Stimulated activated CD4-positive, alpha-beta T cell treated with anti-CD3 and anti-CD28 coated beads, Interleukin-1b, Interleukin-23, amount 100 ng/mL, for 1 hour (primary cell): ENCODE measurements at places on chromosomes 4 and X.

GRCh38 chrX:154419688-154420401 is 8.5 kb downstream of the TAFAZZIN start:
- no peak for DNase-seq

GRCh38 chrX:77749695-77750094 is 36.3 kb downstream of the ATRX start:
- DNase-seq, result no peak

DNA sequence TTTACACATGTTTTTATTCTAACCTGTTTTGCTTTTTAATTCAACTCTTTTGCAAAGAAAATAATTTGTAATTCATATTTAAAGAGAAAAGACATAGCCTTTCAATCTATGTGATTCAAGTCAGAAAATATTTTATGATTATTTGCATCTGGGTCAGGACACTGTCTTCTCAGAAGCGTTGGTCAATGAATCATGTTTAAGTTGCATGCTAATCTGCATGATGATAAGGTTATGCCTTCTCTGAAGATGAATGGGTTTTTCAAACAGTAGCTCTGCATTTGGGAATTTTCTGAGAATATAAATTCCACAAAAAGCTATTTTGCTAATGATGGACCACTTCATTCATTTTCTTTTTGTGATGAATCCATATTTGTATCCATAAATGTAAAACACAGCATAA is 282.5 kb downstream of the TMA16 start:
- DNase-seq, result no peak

DNA sequence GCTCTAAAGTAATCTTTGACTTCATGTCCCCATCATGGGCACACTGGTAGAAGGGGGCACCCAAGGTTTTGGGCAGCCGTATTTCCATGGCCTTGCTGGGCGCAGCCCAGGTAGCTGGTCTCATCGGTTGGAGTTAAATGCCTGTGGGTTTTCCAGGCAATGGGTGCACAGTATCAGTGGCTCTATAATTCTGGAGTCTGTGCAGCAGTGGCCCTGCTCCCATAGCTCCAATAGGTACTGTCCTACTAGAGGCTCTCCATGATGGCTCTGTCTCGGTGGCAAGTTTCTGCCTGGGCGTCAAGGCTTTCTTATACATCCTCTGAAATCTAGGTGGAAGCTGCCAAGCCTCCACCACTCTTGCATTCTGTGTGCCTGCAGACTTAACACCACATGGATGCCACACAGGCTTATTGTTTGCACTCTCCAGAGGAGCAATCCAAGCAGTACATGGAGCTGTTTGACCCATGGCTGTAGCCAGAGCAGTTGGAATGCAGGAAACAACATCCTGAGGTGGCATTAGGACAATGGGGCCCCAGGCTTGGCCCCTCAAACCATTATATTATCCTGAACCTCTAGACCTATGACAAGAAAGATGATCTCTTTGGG is 60.5 kb upstream of the UGT8 start:
- no peak for DNase-seq

DNA sequence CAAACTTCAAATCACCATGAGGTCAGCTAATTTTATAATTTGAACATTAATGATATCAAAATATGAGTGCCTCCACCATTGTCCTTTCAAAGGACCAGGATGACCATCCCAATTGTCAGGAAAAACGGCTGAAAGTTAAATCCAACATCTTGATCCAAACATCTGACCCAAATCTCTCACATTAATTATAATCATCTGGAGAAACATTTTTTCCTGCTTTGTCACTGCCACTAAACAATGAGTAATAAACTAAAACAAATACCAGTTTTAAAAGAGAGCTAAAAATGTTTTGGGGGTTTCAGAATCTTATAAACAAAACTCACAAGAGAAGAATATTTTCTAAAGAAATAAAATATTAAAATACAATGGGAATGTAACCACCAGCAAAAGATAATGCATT is 45.7 kb upstream of the NDST4 start:
- no peak for DNase-seq

DNA sequence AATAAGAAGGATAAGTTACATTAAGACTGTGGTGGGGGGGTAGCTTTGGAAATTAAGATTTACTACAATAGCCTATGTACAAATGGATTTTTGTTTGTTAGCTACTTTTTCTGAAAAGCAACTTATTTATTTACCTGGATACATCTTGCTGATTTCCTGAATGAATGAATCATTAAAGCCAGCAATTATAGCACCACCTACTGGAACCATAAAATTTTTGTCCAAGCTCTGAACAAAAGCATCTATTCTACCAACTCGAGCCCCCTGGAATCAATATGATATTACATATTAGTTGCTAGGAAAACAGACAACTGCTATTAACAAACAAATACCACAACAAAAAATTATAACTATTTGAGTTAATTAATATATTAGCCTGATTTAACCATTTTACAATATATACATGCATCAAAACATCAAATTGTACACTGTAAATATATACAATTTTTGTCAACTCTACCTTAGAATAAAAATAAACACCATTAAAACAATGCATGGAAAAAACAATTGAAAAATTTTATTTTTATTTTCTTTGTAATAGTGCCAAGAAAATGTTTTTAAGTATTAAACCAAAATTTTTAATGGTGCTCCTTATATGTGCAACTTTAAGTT is 15.3 kb downstream of the SEPSECS start:
- DNase-seq, result no peak

DNA sequence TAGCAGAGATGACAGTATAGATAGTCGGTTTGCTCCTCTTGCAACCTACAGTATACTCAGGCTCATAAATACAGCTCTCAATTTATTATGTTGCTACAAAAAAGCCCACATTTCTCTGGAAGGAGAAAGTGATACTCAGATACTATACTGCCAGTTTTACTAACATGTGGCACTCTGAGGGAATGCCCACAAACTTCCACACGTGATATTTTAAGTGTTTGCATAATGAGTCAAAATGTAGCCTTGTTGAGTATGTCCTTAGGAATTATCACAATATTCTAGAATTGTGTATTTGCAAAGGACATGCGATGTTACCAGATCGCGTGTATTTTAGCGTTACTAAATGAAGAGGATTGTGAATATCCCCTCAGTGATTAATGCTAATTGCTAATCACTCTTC is 929.1 kb downstream of the STIM2 start:
- no peak for DNase-seq

DNA sequence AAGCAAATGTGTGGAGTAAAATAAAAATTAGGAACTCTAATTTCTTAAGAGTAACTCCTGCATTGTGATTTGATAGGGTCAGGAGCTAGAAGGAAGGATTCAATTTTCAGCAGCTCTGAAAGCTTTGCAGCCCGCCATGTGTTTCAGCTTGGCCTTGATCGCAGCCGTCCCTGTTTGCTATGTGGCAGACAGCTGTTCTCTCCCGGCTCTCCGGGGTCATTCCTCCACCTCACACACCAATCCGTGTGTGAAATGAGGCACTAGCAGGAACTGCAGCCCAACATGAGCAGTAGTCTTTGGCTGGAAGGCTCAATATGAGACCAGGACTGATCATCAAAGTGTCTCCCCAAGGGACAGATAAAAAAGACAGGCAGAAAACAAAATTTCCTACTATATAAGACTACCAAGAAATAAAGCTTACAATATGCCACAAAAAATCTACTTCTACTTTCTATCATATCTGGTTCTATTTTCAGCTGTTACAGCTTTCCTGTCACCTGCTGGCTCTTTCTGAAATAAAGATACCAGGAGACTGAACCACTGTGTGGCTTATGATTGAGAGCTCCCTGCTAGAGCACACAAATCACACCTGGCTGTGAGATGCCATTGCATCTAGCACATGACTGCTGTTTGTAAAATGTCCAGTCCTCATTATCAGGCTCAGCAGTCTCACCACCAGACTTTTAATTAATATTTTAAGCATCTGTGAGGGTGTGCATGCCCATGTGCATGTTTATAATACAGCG is 44.1 kb upstream of the SEC24B start:
- no peak for DNase-seq

DNA sequence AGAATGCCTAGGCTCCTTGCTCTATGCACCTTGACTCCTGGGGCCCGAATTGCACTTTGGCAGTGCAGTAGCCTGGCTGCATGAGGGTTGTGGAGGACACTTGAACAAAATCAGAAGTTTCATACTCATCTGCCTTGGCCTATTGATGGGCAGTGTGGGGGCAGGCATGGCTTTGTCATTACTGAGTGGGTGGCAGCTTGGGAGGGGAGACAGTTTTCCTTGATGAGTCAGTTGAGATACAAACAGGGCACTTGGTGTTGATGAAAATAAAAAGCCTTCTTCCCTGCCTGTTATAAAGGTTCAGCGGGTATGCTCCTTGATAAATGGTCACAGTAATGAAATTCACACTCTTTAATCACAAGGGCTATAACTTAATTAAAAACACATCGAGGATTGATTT is 126.8 kb upstream of the MAMLD1 start:
- DNase-seq, result no peak

- DNase-seq, result no peak
Observed at GRCh38 chrX:78106651-78106986, 2.6 kb downstream of the PGK1 start.

GRCh38 chr4:7003879-7004240 is 39.3 kb upstream of the TADA2B start:
- DNase-seq, result no peak

DNA sequence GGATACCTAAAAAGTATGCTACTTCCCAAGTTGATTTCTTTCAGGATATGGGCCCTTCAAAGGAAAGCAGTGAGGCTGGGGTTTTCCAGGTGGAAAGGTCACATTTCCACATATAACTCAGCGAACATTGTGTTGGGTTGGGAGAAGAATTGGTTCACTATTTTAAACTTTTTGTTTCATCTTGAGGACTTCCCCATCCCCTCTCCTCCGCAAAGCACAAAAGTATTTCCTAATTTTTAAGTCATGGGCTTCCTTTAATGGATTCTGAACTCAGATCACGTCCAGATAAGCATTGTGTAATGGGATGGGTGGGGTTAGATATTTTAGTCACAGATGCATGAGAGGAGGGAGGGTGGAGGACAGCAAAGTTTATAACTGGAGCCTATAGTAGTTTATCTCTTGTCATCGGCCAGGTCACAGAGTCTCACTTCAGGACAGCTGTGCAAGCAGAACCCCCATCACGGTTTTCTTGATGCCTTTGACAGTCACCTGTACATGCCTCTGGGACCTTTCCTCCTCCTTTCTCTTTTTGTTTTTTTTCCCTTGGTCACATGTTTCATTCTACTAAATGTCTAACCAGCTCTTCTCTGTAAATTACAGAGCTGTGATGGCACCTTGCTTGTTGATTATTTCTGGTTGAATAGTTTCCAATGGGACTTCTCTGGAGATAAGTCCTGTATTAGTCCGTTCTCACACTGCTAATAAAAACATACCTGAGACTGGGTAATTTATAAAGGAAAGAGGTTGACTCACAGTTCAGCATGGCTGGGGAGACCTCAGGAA is 115.4 kb downstream of the PTTG2 start:
- no peak for DNase-seq

- no peak for DNase-seq
Observed at GRCh38 chrX:118525174-118525730, 29.6 kb downstream of the DOCK11 start.

GRCh38 chr4:181121733-181122132 is 1121.5 kb upstream of the TENM3 start:
- no peak for DNase-seq

DNA sequence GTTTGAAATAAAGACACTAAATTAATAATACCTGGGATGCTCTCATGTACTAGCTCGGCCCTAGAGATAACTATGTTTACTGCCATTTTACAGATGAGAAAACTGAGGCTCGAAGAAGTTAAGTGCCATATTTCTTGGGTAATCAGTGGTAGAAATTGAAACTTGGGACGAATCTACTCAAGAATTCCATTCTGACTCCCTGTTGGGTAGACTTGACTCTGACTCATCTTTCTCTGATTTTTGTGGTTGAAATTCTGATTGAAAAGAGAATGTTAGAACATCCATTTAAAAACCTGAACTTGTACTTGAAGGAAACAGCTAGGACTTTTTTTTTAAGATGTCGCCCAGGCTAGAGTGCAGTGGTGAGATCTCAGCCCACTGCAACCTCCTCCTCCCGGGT is 50.1 kb upstream of the NSUN7 start:
- no peak for DNase-seq

GRCh38 chrX:150569155-150569477 is 695 bp downstream of the MTM1 start:
- DNase-seq, result no peak

DNA sequence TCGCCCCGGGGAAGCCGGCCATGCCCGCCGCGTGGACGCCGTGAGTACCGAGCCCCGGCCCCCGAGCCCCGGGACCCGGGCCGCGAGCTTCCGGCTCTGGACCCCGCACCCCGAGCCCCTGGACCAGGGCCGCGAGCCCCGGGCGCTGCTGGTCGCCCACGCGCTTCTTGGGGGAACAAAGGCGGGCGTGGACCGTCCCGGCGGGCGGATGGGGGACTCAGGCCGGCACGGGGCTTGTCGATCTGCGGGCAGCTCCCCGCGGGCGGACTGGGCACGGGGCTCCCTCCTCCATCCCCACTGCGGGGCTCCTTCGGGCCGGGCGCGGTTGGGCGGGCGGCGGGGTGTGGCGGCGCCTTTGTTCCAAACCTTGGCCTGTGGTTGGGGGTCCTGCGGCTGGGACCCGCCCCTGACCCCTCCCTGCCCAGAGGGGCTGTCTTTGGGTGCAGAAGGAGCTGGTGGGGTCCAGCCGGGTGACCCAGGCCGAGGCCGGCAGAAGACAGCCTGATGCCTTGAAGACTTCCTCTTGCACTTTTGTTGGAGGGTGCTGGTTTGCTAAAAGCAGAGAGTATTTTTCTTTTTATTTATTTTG is 25.2 kb upstream of the ADD1 start:
- DNase-seq, result no peak

DNA sequence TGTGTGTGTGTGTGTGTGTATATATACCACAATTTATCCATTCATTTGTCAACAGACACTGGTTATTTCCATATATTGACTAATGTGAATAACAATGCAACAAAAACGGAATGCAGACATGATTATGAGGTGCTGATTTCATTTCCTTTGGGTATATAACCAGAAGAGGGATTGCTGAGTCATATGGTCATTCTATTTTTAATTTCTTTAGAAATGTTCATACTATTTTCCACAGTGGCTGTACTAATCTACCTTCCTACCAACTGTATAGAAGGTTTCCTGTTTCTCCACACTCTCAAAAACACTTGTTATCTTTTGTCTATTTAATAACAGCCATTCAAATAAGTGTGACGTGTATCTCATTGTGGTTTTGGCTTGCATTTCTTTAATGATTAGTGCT is 269.9 kb downstream of the OPHN1 start:
- DNase-seq, result no peak

GRCh38 chrX:111098874-111099273 is 2.9 kb downstream of the PAK3 start:
- peak; percentile 24 for DNase-seq

- DNase-seq, result no peak
Observed at GRCh38 chrX:73262991-73263390, 48.3 kb upstream of the NAP1L2 start.

- no peak for DNase-seq
Observed at GRCh38 chr4:159206427-159206871, 103.6 kb downstream of the RAPGEF2 start.

DNA sequence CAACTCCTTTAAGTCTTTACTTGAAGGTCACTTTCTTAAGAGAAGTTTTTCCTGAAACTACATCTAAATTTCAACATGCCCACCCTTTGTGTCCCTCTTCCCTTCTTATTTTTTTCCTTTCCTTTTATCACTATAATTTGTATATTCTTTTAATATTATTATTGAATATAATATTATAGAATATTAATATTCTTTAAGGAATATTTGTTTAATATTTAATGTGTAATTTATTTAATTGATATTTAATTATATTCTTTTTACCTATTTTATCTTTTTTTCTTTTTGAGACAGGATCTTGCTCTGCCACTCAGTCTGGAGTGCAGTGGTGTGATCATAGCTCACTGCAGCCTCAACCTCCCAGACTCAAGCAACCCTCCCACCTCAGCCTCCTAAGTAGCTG is 114.8 kb downstream of the KDR start:
- no peak for DNase-seq
